Progenitor cell of endocrine pancreas (in vitro differentiated cells): ENCODE measurements at places on chromosomes 4 and X.

DNA sequence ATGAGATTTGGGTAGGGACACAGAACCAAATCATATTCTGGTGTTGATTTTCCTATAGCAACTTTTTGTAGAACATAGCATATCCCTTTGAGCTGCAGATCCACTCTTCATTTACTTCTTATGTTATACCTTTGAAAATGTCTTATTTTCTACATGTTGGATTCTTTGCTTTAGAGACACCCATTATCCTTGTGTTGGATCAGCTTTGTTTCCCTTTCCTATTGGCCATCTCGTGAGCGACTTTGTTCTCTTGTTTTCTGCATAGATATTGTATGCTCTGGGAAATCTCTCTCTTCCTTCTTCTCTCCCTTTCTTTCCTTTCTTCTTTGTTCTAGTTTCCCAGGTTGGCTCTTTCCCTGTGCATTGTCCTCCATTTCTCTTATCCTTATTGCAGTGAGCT lies 59.6 kb downstream of the DRD5 start:
- DNase-seq = no peak

GRCh38 chr4:114890773-114891172 lies 222.6 kb downstream of the NDST4 start:
- no peak for DNase-seq

- DNase-seq = no peak
Measured at GRCh38 chrX:1388651-1389050, 3.3 kb downstream of the SLC25A6 start.

DNA sequence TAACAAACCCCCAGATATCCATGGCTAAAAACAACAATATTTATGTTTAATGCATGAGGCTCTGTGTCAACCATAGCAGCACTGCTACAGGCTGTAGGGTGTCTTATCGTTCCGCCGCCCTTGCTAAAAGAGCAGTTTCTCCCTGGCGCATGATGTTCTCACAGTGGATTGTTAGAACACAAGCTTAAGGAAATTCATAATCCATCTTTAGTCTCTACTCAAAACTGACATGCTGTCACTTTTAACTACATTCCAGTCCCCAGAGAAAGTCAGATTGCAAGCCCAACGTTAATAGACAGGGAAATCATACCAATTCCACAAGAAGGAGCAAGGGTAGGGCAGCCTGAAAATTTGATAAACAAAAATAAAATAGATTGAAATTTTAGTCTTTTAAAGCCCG lies 1960.8 kb downstream of the PCDH7 start:
- DNase-seq = no peak
